ENCODE measurements at places on chromosomes 5 and 9. TPM values are rescaled to one million over a fixed set of nuclear protein-coding genes. Genes with fewer than 3 reads are reported as not detected.

GRCh38 chr5:8842971-8843551 is 702.8 kb downstream of the SEMA5A start:
- no peak for DNase-seq

DNA sequence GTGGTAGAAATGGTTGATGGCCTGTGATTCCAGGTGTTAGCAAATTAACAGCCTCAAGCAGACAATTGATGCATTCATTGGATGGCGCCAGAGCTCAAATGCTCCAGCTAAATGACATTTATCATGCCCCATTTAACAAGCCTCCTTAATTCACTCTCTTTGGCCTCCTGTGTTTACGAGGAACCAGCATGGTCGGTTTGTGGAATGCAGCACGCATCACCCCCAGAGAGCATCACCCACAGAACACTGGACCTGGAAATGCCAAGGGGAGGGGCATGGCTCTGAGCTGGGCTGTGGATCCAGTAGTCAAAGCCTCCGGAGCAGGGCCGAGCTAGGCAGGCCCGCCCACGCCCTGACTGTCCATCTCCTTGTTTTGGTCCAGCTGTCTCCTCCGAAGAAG is 434.0 kb downstream of the GADD45G start:
- no peak for DNase-seq

DNA sequence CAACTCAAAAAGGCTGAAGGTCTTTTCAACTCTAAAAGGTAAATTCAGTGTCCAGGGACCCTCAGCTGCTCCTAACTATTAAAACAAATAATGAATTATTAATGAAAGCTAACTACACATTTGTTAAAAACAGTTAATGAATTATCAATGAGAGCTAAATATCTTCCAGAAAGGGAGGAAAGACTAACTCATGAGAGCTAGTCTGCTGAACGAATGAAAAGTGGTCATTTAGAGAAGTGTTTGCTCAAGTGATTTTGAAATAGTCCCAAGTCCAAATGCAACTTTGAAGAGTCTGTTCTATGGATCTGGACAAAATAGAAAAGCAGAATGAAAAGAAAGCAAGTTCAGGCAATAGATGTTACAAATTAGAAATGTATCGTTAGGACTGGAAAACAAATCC is 133.9 kb upstream of the SPEF2 start:
- DNase-seq, result no peak

- no peak for DNase-seq
Measured at GRCh38 chr5:96977228-96977627, 41.3 kb downstream of the LNPEP start.

- no peak for DNase-seq
Measured at GRCh38 chr9:85142496-85142911, 473.0 kb downstream of the NTRK2 start.

- DNase-seq, result no peak
Measured at GRCh38 chr5:127804886-127805426, 101.8 kb downstream of the CCDC192 start.

GRCh38 chr5:54249210-54250028 is 61.0 kb downstream of the ARL15 start:
- DNase-seq, result no peak

DNA sequence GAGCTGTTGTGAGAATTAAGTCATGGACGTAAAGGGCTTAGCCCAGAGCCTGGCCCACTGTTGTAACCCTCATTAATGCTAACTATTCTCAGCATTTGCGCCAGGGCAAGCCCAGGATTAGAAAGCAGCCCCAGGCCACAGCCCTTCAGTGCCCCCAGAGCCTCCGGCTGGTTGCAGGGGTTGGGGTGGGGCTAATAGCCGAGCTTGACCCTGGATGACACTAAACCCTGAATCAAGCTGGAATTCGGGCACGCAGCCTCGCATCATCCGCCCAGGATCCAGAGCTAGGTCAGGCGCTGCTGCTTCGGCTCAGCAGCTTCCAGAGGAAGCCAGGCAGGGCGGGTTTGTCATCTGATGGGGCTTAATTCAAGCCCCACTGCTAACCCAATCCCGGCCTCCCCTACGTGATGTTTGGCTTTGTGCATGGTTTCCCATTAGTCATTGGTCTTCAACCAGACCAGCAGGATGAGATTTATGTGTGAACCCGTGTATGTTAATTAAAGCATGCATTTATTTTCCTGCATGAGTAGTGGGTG is 1.2 kb upstream of the MEGF9 start:
- peak; percentile 52 for DNase-seq

GRCh38 chr5:114407783-114408182 is 45.9 kb downstream of the KCNN2 start:
- no peak for DNase-seq

GRCh38 chr5:59593439-59594007 is 300.0 kb downstream of the PDE4D start:
- DNase-seq, result no peak

- DNase-seq, result peak; percentile 59
Measured at GRCh38 chr9:81620002-81620390, 69.4 kb downstream of the TLE1 start.

DNA sequence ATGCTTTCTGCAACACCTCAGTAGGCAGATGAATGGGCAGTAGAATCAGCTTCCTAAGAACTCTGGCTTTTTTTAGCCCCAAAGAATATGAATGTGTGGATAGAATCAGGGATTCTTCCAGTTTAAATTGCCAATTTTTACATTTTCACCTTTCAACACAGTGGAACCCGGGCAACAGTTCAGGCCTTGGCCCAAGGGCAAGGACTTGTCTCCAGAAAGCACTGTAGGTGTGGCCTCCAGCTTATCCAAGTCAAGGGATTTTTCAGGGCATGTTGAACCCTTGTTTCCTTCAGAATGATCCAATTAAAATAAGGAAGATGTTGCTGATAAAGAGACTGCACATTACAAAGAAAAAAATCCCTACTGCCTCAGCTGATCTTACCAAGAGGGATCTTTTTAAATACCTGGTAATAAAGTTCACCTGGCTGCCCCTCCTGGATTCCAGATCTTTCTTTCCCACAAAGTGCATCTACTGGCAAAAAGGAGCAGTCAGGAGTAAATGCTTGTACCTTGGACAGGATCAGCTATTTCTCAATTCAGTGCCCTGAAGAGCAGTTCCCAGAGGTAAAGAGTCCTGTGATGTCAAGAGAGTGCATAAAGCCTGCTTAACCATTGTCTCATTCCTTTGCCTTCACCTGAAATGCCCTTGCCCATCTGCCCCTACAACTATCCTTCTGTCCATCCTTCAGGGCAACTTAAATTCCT is 80.1 kb upstream of the PLPP6 start:
- no peak for DNase-seq

Gene HAVCR2
- total RNA-seq, result 0.42 TPM

Gene AK8
- not detected for total RNA-seq

Gene HTR1A
- total RNA-seq, result not detected

Gene PCDHGB1
- total RNA-seq, result 0.62 TPM

Gene RAB14
- 76.4 TPM for total RNA-seq

Gene PPP6C
- total RNA-seq, result 42.1 TPM

Gene VCAN
- 0.35 TPM for total RNA-seq

Measured in endothelial cell of umbilical vein (primary cell).